ENCODE measurements at places on chromosomes 11 and 22.

DNA sequence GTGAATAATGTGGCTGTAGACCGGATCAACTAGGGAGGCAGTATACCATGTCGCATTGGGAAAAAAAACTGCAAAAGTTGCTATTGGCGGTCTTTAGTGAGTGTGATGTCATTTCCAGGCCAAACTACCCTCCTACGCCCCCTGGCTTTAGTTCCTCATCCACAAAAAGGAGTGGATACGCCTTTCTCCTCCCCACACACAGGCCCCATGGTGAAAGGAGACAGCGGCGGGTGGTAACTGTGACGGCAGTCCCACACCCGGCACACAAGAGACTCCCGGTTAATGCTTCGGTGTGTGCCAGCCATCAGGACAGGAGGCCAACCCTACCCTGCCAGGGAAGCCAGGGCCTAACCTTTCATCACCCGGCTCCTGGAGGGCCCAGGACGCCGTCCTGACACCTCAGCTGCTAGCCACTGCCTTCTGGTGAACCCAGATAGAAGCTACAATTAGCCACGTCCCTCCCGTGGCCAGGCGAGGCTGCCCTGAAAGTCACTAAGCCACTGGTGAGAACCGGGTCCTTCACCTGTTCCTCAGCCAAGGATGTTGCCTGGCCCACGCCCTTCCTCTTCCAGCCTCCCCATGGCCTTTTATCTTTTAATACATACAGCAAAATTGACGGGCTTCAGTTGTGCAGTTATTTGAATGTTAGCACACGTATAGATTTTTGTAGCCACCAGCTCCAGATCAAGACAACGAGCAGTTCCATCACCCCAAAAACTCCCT lies 10.8 kb downstream of the TP53I11 start:
- DNase-seq: no peak

DNA sequence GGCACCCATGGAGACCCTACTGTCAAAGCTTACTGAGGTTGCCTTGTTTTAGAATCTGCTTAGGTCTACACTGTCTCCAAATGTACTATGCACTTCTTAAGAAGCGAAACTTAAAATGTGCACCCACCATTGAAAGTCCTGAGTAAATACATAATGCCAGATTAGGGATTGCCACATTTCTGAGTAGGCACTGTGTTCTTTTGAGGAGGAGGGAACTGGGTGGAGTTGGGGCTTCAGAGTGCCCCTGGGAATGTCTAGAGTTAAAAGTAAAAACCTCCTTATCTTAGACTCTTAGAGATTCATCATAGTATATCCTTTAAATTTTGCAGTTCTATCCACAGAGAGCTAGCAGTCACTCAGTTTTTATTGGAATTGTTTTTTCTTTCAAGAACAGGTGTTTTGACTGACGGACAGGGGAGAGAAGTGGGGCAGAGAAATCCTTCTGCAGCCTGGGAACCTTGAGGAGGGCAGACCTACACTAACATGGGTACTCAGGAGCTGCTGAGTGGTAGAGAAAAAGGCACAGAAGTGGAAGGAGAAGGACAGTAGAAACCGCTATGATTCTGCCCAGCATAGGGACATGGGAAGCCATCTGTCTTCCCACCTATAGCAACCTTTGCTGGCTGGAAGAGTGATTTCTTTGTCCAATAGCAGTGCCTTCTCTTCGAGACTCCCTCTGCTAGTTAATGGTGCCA lies 33.4 kb upstream of the MICAL2 start:
- DNase-seq: no peak

GRCh38 chr11:109808569-109808968 lies 284.6 kb upstream of the ZC3H12C start:
- no peak for DNase-seq

DNA sequence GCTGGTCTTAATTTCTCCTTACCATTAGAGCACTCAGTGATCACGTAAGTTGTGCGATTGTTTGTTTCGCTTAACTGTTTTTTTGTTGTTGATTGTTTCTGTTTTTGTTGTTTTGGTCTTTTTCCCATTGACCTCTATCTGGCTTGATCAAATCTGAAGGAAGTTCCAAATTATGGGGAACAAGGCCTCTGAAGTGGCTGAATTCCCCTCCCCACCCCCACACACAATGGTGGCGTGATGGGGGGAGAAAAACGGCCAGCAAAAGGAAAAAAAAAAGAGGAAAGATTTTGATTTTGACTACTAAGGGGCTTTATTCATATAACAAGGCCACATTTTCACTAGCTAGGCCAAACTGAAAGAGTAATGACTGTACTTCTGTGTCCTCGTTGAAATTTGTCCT lies 53.6 kb downstream of the OSBPL5 start:
- DNase-seq: no peak

DNA sequence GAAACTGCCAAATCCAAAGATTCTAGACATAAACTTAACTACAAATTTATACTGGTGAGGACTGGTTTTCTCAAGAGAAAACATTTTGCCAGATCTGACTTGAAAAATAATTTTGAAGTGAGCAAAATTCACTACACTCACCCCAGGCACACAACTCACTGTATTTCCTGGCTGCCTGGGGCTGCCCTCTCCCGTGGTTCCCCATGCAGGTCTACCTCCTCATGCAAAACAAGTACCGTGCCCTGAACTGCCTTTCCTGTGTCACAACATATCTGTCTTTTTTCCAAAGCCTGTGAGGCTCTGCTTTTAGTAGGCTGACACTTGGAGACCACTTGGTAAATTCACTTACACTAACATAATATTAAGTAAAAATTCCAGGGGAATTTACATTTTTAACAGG lies 76.4 kb downstream of the LIF start:
- DNase-seq: no peak

DNA sequence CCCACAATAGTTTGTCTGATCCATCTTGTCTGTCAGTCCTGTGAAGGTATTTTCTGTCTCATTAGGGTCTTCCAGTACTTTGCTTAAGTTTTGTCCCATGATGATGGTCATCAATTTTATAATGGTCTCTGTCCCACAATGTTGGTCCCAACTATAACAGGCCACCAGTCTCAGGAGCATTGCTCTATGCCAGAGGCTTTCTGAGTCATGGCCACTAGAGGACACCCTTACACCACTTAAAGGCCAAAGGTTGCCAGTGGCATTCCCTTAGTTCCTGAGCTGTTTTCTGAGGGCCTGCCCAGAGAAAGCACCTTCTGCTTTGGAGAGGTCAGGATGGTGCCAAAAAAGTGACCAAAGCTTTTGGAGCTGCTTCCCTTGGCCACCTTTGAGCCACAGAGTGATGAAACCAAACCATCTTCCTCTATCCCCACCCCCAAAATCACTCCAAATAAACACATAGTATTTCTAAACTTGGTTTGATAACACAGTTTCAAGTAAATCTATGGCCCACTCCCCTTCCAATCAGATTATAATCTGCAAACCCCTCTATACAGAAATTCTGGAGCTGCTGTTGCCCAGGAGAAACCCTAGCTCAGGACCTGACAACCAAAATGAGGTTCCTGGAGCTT lies 19.3 kb downstream of the EIF3F start:
- peak; percentile 39 for DNase-seq

DNA sequence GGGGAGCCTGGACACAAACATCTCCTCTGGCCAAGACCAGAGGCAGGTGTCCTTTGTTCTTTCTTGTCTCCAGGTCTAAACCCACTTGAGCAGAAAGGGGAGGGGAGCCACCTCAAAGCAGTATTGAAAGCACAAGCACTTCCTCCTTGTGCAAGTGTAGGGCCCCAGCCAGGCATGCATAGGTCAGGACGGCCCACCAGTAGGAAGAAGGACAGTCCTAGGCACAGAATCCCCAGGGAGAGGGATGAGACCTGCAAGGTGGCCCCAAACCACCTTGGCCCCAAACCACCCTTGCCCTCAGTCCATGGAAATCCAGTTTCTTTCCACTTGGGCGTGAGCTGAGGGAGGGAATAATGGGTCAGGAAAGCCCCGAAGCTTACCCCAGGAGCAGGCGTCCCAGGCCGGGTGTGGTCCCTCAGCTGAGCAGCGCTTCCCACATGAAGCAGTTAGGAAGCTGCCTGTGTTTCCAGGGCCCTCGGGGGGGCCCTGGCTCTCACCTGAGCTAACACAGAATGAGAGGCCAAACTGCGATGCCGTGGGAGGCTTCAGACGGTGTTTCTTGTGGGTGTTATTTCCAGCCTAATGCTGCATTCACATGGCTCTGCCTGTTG lies 20.4 kb upstream of the IGSF9B start:
- no peak for DNase-seq

- DNase-seq: peak; percentile 99
Observed at GRCh38 chr11:123174196-123175183, 20.6 kb downstream of the CLMP start.

- no peak for DNase-seq
Observed at GRCh38 chr11:9493492-9493891, 32.7 kb downstream of the ZNF143 start.

DNA sequence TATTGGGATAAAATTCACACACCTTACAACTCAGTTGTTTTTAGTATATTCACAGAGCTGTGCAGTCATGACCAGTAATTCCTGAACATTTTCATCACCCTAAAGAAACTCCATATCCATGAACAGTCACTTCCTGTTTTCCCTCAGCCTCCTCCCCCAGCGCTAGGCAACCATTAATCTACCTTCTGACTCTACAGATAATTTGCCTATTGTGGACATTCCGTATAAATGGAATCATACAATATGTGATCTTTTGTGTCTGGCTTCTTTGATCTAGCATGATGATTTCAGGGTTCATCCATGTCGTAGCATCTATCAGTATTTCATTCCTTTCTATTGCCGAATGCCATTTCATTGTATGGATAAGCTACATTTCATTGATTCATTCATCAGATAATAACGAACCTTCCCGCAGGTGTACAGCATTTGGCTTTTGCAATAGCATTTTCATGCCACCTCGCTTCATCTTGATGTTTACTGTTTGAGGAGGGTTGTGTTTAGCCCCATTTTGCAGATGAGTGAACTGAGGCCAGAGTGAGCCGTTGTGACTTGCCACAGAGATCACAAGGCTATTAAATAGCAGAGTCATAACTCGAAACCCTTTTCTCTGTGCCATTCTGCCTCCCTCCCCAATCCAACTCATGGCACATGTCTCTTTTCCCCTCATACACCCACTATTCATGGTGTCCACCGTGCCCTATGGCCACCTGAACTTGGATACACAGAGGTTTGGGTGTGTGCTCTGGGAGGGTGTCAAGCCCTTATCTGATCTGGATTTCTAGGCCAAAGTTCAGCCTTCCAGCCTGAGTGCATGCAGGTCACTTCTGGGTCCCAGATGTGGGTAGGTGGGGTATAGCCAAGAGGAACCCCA lies 11.1 kb upstream of the MYH9 start:
- DNase-seq: peak; percentile 46

DNA sequence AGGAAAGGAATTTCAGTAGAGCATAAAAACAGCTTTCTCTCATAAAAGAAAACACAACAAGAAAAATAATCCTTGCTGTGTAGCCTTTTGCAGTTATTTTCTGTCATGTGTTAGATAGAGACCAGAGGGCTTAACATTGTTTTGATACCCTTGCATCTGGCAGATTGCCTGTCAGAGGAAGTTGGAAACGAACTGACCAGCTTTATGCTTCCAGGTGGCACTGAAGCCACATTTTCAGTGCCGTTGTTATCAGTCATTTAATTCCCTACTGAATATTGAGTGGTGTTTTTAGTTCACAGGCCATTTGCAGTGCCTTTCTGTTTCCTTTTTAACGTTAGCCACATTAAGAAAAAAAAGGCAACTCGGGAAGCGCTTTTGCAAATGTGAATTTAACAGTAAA lies 21.5 kb upstream of the RAG2 start:
- no peak for DNase-seq

GRCh38 chr11:36211761-36212430 lies 77.3 kb downstream of the COMMD9 start:
- DNase-seq: no peak

GRCh38 chr22:45197606-45198462 lies 34.1 kb downstream of the NUP50 start:
- DNase-seq: no peak

DNA sequence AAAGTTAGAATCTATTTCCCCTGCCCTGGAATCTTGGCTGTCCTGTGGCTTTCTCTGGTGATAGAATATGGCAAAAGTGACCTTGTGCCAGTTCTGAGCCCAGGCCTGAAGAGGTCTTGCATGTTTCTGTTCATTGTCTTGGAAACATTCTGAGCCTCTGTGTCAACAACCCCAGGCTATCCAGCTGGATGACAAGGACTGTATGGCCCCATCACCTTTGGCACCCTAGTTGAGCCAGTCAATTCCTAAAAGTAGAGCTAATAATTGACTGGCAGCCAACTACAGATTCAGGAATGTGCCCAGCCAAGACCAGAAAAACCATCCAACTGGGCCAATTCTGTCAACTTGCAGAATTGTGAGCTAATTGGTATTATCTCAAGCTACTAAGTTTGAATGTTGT lies 514.1 kb upstream of the LARGE1 start:
- no peak for DNase-seq

GRCh38 chr11:128587415-128587814 lies at the start of gene ETS1:
TSS of gene ETS1 (minus strand) at chr11:128587558. CDS start at chr11:128573130, 14,428 bp downstream.
- no peak for DNase-seq

- no peak for DNase-seq
Observed at GRCh38 chr11:113986351-113987140, 11.6 kb downstream of the HTR3A start.

GRCh38 chr11:95547976-95548375 lies 241.6 kb downstream of the FAM76B start:
- DNase-seq: no peak

GRCh38 chr22:49464037-49464436 lies 363.6 kb downstream of the BRD1 start:
- no peak for DNase-seq

- DNase-seq: no peak
Observed at GRCh38 chr11:133810766-133811165, 34.5 kb downstream of the SPATA19 start.

GRCh38 chr11:134252346-134253187 lies 585 bp downstream of the THYN1 start:
- DNase-seq: no peak

DNA sequence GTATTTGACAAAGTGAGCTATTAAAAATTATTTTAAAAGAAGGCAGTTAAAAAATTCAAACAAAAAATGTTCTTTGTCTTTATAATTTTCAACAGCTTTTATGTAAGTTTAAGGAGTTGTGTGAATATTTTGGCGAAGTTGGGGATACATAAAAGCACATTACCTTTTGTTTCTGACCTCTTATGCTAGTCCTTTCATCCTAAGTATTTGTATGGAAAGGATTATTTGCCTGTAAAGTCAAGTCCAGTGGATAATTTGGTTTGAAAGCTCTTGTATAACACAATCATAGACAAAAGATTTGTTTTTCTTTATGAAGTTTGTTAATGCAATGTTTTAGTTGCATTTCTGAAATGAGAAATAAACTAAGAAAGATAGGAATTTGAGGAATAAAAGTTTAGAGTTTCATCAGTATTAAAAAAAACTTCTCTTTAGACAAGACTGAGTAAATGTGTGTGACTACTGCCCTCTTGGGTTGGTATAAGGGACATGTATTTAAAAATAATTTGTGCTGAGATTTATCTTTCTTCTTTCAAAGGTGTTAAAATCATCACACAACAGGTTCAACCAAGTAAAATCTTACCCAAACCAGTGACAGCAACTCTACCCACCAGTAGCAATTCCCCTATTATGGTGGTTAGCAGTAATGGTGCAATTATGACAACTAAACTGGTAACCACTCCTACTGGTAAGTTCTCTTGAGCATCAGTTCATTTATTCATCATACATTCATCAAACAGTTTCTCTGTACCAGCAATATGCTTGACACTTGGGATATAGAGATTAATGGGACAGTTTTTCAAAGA lies 68.2 kb downstream of the EMSY start:
- peak; percentile 7 for DNase-seq

- DNase-seq: no peak
Observed at GRCh38 chr11:100232006-100232405, 455.1 kb upstream of the ARHGAP42 start.

Measured in fibroblast of skin of left biceps (primary cell).